ENCODE measurements at places on chromosomes 1 and 21. TPM values are rescaled to one million over a fixed set of nuclear protein-coding genes. Genes with fewer than 3 reads are reported as not detected.

Gene GSTM5
- total RNA-seq = 0.43 TPM

Gene ADORA3
- not detected for total RNA-seq

Gene TRIM45
- total RNA-seq = 0.88 TPM

Gene PROX1
- under 0.01 TPM for total RNA-seq

Gene PTAFR
- total RNA-seq = 0.14 TPM

Gene SMYD2
- 32.0 TPM for total RNA-seq

Gene BACH1
- 274 TPM for total RNA-seq

Gene HSD3B2
- not detected for total RNA-seq

Gene SPRR2A
- total RNA-seq = not detected

Gene FLG2
- not detected for total RNA-seq

Gene ESPN
- not detected for total RNA-seq

Gene TRAF3IP3
- total RNA-seq = not detected

Gene TSSK3
- total RNA-seq = 0.57 TPM

Gene PLPPR4
- under 0.01 TPM for total RNA-seq

Gene HEYL
- 0.57 TPM for total RNA-seq

Gene FNBP1L
- total RNA-seq = 6.8 TPM

Gene CDC7
- total RNA-seq = 12.9 TPM

Gene PTPN14
- 106 TPM for total RNA-seq

Gene FAM151A
- total RNA-seq = not detected

Gene REN
- 0.29 TPM for total RNA-seq

Gene PLA2G2C
- not detected for total RNA-seq

Gene CELA3B
- total RNA-seq = not detected

Gene PCBP3
- 0.86 TPM for total RNA-seq

Gene TMEM269
- total RNA-seq = not detected

Gene AGMAT
- 2.3 TPM for total RNA-seq

Gene PPIAL4G
- not detected for total RNA-seq

Gene ANKRD65
- total RNA-seq = under 0.01 TPM

Gene SEC16B
- 2.0 TPM for total RNA-seq

Gene OR2T2
- total RNA-seq = not detected

Gene LHX4
- 0.14 TPM for total RNA-seq

Gene C1orf53
- total RNA-seq = 3.3 TPM

Gene TTC34
- 0.29 TPM for total RNA-seq

Gene NUP210L
- total RNA-seq = under 0.01 TPM

Gene AMY2B
- 1.9 TPM for total RNA-seq

Gene DVL1
- total RNA-seq = 159 TPM

Gene PIK3C2B
- total RNA-seq = 0.57 TPM

Gene SLC25A34
- 0.43 TPM for total RNA-seq

Gene GREM2
- 2.0 TPM for total RNA-seq

Gene GNAT2
- not detected for total RNA-seq

Gene LCE1C
- not detected for total RNA-seq

Gene HMGN1
- 153 TPM for total RNA-seq

Gene TPR
- total RNA-seq = 56.9 TPM

Gene LTN1
- 43.4 TPM for total RNA-seq

Gene FTCD
- not detected for total RNA-seq

Gene GPR52
- 3.1 TPM for total RNA-seq

Data from placental pericyte (primary cell).